ENCODE measurements at places on chromosomes 11 and 22.

- no peak for DNase-seq
These were observed 814.5 kb downstream of the TBC1D22A start for GRCh38 chr22:47576908-47577307.

GRCh38 chr11:3121931-3122774, 43.0 kb downstream of the OSBPL5 start:
- DNase-seq: peak; percentile 10

- DNase-seq: no peak
These were observed 48.0 kb upstream of the AMPD3 start for GRCh38 chr11:10407055-10407454.

DNA sequence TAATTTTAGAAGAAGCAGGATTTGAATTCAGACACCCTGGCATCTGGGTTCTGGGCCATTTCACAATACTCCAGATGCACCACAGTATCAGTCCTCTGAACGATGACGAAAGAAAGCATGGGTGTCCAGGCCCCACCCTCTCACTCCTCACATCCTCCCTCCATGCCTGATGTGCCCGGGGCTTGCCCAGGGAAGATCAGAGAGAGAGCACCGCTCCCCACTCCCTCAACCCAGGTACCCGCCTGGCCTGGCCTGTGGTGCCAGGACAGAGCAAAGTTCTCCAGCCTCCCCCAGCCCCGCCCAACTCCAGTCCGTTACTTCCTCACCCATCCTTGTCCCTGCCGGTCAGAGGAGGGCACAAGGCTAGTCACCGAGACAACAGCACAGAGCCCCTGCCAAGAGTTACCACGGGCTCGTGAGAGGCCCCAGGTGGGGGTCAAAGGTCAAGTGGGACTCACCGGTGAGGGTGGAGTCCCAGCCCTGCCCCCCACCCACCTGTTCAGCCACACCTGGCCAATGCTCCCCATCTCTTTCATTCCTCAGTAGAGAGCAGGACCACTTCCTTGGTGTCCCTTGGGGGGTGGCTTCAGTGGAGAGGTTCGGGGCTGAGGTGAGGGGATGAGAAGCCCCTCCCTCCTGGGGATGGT, 8.1 kb downstream of the BCL9L start:
- DNase-seq: peak; percentile 43

GRCh38 chr11:2807025-2807681, 78.4 kb downstream of the CDKN1C start:
- peak; percentile 3 for DNase-seq

DNA sequence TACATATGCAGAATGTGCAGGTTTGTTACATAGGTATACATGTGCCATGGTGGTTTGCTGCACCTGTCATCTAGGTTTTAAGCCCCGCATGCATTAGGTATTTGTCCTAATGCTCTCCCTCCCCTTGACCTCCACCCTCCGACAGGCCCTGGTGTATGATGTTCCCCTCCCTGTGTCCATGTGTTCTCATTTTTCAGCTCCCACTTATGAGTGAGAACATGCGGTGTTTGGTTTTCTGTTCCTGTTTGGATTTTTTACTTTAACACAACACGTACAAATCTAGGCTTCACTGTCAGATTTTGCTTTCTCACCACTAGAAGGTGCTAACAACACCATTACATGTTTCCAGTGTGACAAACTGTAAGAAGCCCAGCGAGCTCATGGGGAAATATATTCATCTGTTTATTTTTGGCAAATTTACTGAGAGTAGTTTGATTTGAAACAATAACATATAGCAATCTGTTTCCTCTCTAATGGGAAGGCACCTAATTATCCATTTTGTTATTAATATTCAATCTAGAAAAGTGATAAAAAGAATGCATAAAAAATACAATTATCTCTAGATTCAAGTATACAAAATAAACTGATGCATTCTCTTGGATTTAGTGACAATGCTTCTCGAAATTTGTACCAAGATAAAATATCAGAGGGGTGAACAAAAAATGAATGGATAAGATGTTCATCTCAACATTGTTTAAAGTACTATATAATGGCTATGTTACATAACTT, 23.2 kb upstream of the BIRC3 start:
- DNase-seq: no peak

- no peak for DNase-seq
These were observed 5.1 kb upstream of the SEPTIN3 start for GRCh38 chr22:41964112-41964491.

GRCh38 chr11:111774955-111775710, 8.9 kb upstream of the PPP2R1B start:
- no peak for DNase-seq

GRCh38 chr22:19753090-19753842, 7.3 kb upstream of the TBX1 start:
- DNase-seq: no peak

DNA sequence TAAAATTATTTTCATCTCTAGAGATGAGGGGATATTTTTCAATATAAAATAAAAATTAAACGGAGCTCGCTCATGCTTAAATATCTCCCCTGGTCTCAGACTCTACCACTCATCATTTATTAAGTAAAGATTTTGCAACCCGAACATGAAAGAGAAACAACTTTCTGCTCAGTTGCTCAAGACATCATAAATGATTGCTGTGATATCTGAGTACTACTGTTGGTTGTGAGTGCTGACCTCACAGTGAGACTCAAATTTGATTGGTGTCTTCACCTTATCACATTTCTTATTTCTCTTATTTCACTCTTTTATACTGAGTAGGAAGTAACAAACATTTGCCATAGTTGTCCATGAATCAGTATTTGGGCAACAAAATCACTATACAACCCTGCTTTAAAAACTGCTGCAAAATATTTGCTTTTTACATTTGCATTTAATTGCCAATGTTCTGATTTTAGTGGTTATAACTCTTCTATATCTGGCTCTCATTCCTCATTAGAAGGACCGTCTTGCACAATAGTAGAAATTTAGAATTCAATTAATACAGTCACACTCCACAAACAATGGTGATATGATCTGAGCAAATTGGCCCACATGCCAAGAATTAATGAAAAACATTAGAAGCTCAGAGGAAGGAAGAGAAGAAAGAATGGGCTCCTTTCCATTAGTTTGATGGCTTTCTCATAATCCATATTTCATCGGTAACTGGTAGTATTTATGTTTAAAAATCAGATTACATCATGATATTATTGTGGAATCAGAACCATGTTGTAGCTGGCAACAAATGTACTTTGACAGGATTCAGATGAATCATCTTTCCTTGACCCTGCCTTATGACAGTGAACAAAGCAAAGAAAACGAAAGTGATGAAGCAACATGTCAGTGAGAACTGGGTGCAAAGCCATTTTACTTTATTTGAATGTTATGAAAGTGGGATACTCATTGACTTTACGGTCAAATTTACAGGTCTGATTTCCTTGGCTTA, 973.6 kb upstream of the TENM4 start:
- no peak for DNase-seq

DNA sequence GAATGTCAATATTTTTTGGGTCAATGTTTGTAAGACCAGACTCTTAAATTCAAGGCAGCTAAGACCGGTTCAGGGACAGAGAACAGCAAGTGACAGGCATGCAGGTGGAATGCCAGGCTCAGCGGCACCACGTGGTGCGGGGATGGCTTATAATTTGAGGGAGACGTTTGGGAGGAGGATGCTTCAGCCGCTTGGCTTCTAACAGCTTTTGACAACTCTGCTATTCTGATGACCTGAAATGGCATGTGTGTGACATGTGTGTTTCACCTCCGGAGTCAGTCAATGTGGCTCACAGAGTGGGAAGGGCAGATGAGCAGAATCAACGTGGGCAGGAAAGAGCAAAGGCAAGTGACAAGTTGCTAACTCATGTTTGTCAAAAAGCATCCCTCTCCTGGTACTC, 228.3 kb downstream of the KIRREL3 start:
- no peak for DNase-seq

GRCh38 chr11:57348052-57348451, 9.9 kb downstream of the P2RX3 start:
- no peak for DNase-seq

GRCh38 chr11:59944720-59945119, 6.5 kb downstream of the OOSP1 start:
- no peak for DNase-seq

GRCh38 chr11:130003717-130004001, 1.0 kb upstream of the PRDM10 start:
- no peak for DNase-seq

DNA sequence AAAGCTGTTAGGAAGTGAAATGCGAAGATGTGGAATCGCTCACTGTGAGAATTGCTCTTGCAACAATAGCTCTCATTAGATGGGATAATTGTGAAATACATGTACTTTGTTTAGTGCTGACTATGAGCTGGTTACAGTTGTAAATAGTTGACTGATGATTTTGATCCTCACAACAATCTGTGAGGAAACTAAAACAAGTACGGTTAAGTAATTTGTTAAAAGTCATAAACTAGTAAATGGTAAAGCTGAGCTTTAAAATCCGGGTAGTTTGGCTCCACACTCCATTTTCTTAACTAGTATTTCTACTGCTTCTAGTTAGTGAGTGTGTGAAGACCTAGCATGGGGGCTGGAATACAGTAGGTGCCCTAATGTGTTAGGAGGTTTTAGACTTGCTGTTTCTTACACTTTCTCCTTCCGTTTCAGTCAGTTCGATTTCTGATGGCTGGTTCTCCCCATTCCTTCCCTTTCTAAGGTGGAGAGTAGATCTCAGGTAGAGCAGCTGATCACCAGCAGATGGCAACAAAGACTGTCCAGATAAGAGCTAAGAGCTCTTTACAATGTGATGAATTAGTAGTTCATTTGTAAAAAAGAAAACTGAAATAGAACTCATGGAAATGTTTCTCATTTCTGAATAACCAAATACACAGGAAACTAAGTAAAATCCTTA, 16.3 kb upstream of the CYP2R1 start:
- DNase-seq: no peak

DNA sequence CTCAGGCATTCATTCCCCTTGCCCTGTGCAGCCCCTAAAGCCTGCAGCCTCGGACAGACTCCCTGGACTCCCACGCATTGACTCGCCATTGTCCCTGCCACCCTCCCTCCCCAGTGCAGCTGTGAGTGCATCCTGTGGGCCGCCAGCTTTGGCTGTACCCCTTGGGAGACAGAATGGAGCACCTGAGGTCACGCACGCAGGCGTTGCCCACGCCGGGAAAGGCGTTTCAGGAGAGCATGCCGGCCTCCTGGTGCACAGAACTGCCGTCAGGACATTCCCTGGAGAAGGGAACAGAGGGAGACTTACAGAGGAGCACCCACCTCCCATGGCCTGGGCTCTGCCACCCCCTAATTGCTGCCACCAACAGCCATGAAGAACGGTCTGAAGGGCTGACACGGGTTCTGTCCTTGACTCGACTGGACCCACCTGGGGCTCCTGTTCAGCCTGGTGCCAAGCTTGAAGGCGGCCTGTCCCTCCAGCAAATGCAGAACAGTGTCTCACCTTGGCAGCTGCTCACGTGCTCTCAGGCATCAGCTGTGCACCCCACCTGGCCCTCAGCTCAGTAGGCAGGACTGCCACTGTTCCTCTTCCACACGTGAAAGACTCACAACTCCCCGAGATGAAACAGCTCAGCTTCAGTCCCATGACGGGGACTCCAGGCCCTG, 503.8 kb downstream of the BRD1 start:
- no peak for DNase-seq

DNA sequence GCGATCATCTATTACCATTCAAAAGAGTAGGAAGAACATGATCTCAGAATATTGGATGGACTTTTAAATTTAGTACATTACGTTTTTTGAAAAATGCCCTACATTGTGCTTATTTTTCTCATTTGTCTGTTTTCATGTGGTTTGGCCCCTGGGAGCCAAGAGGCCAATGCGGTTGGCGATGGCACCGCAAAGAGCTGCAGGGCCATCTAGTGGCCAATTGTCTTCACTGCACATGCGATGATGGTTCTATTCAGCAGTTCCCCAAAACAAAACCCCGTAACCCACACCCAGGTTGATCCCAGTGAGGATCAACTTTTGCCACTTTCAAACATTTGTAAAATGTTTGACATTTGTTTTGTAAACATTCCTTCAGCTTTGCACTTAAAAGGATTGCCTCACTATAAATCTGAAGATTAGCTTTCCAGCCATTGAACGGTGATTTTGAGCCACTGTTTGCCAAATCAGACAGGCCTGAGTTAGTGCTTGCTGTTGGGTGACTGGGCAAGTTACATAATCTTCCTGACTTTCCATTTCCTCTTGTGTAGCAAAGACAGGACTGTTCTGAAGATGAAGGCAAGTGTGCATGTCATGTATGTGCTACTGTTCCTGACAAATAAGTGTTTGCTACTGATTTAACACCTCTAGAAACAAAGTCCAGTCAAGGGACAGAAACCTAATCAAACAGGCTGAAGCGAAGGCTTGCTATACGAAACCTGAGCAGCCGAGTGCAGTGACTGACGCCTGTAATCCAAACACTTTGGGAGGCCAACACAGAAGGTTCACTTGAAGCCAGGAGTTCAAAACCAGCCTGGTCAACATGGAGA, 29.2 kb upstream of the XBP1 start:
- peak; percentile 73 for DNase-seq

DNA sequence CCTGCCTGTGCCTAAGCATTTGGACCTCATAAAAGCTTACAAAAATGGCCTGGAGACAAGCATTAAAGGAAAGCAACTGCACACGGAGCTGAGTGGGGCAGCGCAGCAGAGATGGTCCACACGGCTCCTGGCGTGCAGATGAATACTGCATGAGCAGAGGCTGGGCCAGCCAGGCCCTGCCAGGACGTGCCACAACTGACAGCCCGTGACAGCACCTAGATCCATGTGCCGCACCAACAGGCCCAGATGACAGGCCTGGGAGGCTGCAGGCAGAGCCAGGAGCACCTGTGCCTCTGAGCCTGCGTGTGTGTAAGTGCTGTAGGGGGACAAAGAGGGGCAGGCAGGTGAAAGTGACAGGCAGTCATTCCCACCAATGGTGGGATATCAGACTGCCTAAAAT, 33.4 kb downstream of the MICAL3 start:
- DNase-seq: no peak

- no peak for DNase-seq
These were observed 258.9 kb downstream of the BRD1 start for GRCh38 chr22:49568751-49569285.

DNA sequence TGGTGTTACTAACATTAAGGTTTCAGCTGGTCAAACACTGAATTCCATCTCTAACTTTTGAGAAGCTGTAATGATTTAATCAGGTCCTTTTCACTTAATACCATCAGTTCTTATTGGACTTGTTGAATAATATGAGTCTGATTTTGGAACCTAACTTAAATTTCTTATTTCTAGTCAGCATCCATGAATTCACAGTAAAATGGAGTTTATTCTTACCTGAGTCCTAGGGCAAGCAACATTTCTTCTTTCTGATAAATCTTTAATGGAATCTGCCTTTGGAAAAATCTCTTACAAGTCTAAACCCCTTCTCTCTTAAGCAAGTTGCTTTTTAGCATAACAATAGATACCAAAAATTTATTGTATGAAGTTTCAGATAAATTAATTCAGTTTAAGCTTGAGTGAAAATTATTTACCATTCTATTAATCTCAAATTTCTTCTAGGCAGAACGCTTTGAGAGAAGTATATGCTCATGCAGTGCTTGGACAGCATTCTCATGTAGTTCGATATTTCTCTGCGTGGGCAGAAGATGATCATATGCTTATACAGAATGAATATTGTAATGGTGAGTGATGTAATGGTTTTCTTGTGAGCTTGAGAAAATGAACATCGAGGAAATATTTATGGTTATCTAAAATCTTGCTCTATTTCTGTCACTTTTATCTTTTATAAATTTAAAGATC, 3.4 kb downstream of the WEE1 start:
- DNase-seq: no peak

Data from T-helper 17 cell (primary cell).